ENCODE measurements at places on chromosomes 1 and 21.

DNA sequence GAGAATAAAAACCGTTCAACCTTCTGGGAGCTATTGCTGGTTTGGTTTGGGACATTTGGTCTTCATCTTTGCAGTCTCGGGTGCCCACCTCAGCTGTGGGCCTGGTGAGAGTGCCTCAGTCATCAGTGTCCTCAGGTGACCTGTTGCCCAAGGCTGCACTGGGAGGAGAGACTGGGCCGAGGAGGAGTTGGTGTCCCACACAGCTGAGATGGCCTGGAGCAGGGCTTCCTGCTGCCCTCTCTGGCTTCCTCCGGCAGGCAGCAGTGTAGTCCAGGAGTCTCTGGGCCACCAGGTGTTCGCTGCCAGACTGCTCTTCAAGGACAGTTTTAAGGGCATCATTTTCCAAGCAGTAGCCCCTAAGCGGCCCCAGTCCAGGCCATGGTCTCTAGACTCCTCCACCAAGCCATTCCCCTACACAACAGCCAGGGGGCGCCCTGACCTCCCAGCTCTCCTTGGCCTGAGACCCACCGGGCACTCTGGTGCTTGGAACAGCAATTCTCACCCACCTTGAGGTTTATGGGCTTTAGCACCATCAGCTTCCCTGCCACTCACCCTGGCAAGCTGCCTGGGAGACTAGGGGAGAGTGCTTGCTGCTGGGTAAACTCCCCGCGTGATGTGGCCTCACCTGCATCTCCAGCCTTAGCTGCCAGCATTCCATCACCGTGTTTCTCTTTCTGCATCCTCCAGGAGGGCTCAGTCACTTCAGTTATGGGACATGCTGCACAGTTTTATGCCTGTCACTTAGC, 9.1 kb upstream of the SYTL1 start:
- no peak for DNase-seq

GRCh38 chr1:176183618-176184017, 23.5 kb downstream of the COP1 start:
- no peak for DNase-seq

- DNase-seq = no peak
Observed at GRCh38 chr1:10914056-10914455, 98.4 kb upstream of the TARDBP start.

- DNase-seq = no peak
Observed at GRCh38 chr1:5889901-5890300, 102.3 kb downstream of the NPHP4 start.

GRCh38 chr1:85259118-85259911, at the start of gene C1orf52:
Gene C1orf52 (minus strand): TSS chr1:85259662. CDS start chr1:85259633, 29 bp downstream.
- DNase-seq = peak; percentile 99

All from stimulated activated CD8-positive, alpha-beta memory T cell treated with anti-CD3 and anti-CD28 coated beads, Interleukin-15, amount 100 ng/mL, for 24 hours (primary cell).